Mesendoderm (in vitro differentiated cells): ENCODE measurements at places on chromosomes 16 and 17.
A peak's percentile ranks its signal among the peaks of the same experiment; 100 is the strongest.

DNA sequence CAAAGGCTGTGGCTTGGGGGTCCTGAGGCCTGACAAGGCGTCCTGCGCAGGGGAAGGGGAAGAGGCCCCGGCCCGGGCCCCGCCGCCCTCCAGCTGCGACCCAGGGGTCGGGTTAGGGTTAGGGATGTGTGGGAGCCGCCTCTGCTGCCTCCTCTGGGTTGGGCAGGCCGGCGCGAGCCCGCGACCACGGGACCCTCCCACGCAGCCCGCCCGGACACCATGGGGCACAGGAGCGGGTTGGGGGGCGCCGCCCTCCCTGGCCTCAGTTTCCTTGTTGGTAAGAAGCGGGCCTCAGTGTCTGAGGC lies 386 bp downstream of the CIAO3 start:
- no peaks in the 10 kb centered on the region for H3K27me3 ChIP-seq
- H3K4me1 ChIP-seq = no peaks in the 10 kb centered on the region
- no peak for DNase-seq
- H3K27ac ChIP-seq = no peak overlapping the region

GRCh38 chr17:51734462-51734861 lies 424.1 kb downstream of the CA10 start:
- H3K27me3 ChIP-seq = no peaks in the 10 kb centered on the region
- no peak overlapping the region for H3K4me3 ChIP-seq
- peaks cover 4% of the 10 kb centered on the region for H3K4me1 ChIP-seq
- H3K36me3 ChIP-seq = no peaks in the 10 kb centered on the region
- H3K27ac ChIP-seq = no peak overlapping the region

DNA sequence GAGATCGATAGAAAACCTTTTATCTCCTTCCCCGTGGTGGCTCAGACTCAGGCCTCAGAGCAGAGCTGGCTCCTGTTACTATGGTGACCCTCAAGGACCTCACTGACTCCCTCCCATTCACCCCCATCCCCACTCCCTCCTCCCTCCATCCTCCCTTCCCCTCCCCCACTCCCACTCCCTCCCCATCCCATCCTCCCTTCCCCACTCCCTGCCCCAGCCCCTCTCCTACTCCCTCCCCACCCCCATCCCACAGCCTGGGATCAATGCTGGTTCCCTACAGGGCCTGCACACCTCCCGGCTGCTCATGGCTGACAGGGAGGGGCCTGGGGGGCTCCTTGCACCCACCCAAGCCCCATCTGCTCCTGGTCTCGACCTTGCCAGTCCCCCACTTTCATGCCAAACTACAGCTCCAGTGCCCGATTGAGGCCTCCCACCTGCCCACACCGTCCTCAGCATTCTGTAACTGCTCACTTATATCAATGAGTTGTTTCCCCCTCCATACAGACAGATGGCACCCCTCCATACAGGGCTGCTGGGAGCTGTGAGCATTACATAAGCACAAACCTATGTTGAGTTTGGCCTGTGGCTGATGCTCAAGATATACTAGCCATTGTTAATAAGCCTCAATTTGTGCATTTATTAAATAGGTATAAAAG lies 11.6 kb upstream of the RAI1 start:
- DNase-seq = peak; percentile 35
- H3K4me3 ChIP-seq = no peak overlapping the region
- H3K27ac ChIP-seq = no peak overlapping the region
- H3K27me3 ChIP-seq = no peaks in the 10 kb centered on the region
- no peaks in the 10 kb centered on the region for H3K36me3 ChIP-seq

DNA sequence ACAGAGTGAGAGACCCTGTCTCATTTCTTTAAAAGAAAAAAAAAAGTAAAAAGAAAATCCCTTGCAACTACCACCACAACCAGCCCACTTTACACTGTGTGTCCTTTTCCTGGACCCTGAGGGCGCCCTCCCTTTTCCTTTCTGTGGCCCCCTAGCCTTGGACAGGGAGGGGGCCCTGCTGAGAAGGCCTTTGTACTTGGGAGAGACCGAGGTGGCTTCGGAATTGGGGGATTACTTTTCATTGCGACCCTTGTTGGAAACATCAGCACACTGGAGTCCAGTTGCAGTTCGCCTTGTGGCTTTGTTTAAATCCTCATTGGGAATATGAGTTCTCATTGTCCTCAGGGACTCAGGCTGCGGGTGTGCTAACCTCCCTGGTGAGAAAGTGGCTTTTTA lies 9.4 kb upstream of the DNASE1 start:
- no peak overlapping the region for H3K27ac ChIP-seq
- peaks cover 8% of the 10 kb centered on the region for H3K4me1 ChIP-seq
- H3K27me3 ChIP-seq = no peaks in the 10 kb centered on the region
- no peak for DNase-seq
- H3K36me3 ChIP-seq = no peaks in the 10 kb centered on the region

DNA sequence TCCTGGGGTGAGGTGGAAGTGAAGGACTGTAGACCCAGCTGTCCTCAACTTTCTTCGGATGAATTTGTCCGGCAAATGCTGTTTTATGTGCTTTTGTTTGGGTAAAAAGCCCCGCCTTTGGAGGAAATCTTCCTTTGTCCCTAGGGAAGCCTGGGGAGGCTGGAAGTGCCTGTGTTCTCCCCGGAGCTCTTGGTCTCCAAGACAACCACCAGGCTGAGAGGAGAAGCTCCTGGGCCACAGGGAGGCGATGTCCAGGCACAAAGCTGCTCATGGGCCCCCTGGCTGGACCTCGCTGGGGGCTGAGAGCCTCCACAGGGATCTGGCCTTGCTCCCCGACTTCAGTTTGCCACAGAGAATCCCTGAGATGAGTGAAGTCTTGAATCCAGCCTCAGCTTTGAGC lies 293.1 kb upstream of the N4BP1 start:
- H3K4me1 ChIP-seq = no peaks in the 10 kb centered on the region
- no peak overlapping the region for H3K27ac ChIP-seq
- peak; percentile 42 for DNase-seq
- H3K27me3 ChIP-seq = no peaks in the 10 kb centered on the region
- H3K4me3 ChIP-seq = no peak overlapping the region
- no peaks in the 10 kb centered on the region for H3K36me3 ChIP-seq

- no peak overlapping the region for H3K4me3 ChIP-seq
- no peak overlapping the region for H3K27ac ChIP-seq
- peak; percentile 28 for DNase-seq
- H3K4me1 ChIP-seq = no peaks in the 10 kb centered on the region
Measured at GRCh38 chr17:79109584-79109983, 35.0 kb downstream of the ENGASE start.
